ENCODE measurements at places on chromosomes 7 and 10. TPM values are rescaled to one million over a fixed set of nuclear protein-coding genes. Genes with fewer than 3 reads are reported as not detected.

GRCh38 chr7:129122751-129123509 is 21.6 kb upstream of the TSPAN33 start:
- no peak for DNase-seq

DNA sequence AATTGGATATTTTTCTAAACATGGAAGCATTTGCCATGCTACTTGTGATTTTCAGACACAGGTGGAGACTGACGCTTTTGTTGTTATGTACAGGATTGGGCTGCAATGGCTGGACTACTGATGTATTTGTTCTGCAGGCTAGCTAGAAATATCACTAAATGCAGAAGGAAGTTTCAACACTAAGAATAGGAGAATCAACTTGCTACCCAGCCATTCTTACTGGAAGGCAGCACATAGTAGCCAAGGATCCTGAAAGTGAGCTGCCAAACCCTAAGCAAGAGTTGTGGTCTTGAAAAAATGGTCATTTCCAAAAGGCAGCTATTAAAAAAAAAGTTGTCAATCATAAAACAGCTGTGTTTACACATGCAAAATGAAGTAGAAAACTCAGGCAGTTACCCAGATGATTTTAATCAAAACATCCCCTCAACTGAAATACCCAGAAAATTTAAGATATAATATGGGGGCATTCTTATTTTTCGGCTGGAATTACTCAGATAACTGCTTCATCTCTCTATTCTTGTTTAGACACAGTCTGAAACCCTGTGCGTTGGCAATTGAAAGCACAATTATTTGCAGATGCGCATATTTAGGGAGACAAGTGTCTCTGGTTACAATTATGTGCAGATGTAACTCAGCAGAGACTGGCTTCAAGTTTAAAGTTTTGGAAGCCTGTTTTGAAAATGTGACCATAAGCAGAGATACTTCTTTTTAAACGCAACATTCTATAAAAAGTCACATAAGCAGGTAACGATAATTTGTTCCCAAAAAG is 31.2 kb downstream of the GFRA1 start:
- DNase-seq: no peak

GRCh38 chr10:77835669-77836086 is 90.9 kb downstream of the DLG5 start:
- no peak for DNase-seq

CC2D2B gene
- 0.86 TPM for total RNA-seq

GRCh38 chr10:64071218-64071617 is 550.0 kb downstream of the REEP3 start:
- DNase-seq: no peak

CYP3A5 gene
- total RNA-seq: under 0.01 TPM

- DNase-seq: peak; percentile 6
These were observed 59.4 kb downstream of the CUZD1 start for GRCh38 chr10:122786269-122786668.

GRCh38 chr7:90690159-90690858 is 94.2 kb downstream of the CDK14 start:
- no peak for DNase-seq

DNA sequence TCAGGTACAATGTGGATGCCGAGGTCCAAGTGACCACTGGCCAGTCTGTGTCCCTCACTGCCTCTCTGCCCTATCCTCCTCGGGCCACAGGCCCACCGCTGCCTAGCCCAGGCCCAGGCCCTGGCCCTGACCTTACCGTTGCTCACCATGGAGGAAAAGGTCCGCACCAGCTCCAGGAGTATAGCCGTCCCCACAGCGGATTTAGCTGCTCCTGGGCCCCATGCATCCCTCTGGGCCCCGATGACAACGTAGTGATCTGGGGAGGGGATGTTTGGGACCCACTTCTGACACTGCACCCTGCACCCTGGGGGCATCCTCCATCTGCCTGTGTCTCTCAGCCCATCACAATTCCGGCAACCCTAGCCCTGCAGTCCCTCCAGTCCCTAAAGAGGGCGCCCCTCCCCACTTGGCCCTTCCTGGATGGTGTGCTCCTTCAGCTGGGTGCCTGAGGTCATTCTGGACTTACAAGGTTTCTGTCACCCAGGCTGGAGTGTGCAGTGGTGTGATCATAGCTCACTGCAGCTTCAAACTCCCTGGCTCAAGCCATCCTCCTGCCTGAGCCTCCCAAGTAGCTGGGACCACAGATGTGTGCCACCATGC is 12.1 kb downstream of the TFR2 start:
- peak; percentile 25 for DNase-seq

DNA sequence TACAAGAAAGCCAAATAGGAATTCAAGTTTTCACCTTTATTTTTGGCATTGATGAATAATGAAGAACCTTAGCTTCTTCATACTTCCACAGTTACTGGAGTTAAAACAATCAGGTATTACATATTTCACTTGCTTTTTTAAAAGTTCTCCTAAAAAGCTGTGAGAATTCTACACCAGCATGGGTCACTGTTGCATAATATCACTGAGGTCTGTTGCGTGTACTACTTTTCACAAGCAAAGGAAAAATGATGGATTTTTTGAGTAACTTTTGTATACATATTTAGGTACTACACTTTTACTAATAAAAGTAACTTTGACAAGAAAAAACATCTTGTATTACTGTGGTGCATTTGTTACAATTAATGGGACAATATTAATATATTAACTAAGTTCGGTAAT is 15.2 kb downstream of the FAM24B start:
- peak; percentile 30 for DNase-seq

- DNase-seq: peak; percentile 90
These were observed 67.1 kb downstream of the CUBN start for GRCh38 chr10:17062493-17062892.

GRCh38 chr7:74235518-74236268 is 18.5 kb downstream of the RFC2 start:
- peak; percentile 85 for DNase-seq

DNA sequence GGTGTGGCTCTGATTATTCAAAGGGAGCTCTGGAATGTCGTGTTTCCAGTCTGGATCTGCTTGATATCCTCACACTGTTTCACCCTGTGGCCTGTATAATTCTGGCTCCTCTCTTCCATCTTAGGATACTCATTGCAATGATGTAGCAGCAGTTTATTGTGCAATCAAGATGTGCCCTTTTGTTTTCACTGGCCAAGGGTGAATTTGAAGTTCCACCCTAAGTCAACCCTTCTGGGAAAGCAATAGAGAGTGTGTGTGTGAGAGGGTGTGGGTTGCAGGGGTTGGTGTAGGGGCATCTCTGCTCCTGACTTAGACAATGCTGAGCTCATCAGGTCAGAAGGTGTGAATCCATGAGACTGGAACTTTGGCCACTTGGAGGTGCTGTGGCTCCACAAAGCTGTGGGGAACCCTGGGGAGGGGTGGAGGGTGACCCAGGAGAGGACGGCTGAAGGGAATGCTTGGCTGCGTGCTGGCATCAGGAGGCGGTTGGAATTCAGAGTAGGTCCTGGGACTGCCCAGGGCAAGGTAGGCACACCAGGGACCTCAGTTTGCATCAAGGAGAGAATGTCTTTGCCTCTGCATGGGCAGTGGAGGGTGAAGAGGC is 118.0 kb upstream of the PRSS58 start:
- DNase-seq: no peak

- DNase-seq: no peak
These were observed 5.0 kb upstream of the ATXN7L1 start for GRCh38 chr7:105881439-105881838.

MET gene
- 23.8 TPM for total RNA-seq

DNA sequence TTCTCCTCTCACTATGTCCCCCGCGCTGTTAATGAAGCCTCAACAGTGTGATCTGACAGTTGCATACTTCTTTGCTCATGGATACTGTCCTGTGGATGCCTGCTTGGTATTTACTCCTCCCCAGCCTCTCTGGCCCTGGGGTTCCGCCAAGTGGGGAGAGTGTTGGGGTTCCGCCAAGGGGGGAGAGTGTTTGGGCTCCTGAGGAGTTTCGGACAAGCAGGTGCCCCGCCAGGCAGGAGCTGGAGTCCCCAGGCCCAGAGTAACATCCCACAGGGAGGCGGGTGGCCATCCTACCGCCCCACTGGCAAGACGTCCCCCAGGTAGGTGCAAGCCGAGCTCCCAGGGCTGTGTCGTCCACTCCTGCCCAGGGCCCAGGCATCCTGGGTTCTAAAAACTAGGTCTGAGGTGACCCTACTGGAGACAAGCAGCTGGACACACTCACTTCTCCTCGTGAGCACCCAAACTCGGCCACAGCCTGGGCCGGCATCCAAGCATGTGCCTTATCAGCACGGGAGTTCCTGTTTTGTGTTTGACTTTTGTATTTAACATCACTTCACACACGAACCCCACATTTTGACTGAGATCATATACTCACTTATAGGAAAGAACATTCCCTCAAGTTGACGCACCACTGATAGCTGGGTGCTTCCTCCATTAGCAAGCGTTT is 34.2 kb downstream of the CAMK2B start:
- peak; percentile 95 for DNase-seq

GRCh38 chr10:120011359-120012130 is 119.0 kb downstream of the SEC23IP start:
- DNase-seq: no peak

GRCh38 chr10:47364366-47364765 is 16.2 kb downstream of the RBP3 start:
- no peak for DNase-seq

GRCh38 chr10:135132-135600 is at the start of gene ZMYND11:
TSS of gene ZMYND11 (plus strand) at chr10:135455. CDS start at chr10:180013, 44,558 bp downstream.
- DNase-seq: peak; percentile 64

GSDME gene
- total RNA-seq: 46.4 TPM

GRCh38 chr10:21518641-21519396 is 6.7 kb downstream of the SKIDA1 start:
- DNase-seq: no peak

- DNase-seq: peak; percentile 18
These were observed 177.1 kb upstream of the TRIM24 start for GRCh38 chr7:138282997-138283396.

PLA2G12B gene
- total RNA-seq: not detected

- no peak for DNase-seq
These were observed 121.5 kb downstream of the TWIST1 start for GRCh38 chr7:18995811-18996426.

GLI3 gene
- 4.3 TPM for total RNA-seq

DNA sequence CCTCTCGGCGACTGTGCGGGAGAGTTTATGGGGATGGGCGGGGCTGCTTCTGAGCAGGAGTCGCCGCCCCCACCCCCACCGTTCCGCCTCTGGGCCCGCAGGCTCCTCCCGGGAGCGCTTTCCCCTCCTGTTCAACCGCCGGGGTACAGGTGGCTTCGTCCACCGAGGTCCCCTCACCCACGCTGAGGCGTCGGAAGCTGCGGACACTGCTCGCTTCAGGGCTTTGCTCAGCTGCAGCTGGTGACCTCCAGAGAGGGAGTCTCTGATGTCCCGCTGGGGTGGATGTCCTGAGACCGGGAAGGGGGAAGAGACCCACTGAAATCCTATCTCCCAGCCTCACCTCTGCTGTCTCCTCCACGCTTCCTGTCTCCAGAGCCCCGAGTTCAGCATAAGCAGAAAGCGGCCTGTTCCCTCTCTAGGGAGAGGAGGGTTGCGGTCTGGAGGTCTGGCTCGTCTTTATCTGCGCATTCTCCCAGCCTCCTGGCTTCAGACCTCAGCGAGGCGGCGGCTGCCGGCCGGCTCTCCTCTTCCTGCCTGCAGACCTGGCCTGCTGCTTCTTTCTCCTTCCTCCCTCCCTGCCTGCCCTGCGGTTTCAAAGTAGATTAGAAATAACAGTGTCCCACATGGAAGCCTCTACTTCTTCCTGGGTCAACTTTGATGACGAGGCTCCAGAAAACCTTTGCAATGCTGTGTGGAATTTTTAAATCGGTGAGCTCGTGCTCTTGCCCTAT is 1.8 kb downstream of the CYP2E1 start:
- DNase-seq: peak; percentile 17

PTF1A gene
- not detected for total RNA-seq

SMNDC1 gene
- 6.8 TPM for total RNA-seq

DNA sequence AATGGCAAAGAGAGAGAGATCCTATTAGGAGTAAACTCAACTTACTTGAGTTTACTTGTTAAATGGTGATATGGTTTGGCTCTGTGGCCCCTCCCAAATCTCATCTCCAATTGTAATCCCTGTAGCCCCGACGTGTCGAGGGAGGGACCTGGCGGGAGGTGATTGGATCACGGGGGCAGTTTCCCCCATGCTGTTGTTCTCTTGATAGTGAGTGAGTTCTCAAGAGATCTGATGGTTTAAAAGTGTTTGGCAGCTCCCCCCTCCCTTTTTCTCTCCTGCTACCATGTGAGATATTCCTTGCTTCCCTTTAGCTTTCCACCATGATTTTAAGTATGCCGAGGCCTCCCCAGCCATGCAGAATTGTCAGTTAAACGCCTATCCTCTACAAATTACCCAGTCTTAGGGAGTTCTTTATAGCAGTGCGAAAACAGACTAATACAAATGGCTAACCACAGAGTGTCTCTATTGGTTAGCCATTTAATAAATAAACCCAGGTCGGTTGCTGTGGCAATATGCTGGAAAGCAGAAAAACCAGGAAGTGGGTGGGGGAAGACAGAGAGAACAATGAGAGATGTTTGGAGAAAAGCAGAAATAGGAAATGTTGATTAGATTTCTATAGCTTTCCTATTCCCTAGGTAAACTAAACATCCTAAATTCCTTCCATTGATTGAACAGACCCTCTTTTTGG is 3.0 kb upstream of the STMP1 start:
- no peak for DNase-seq

ABCB1 gene
- total RNA-seq: 0.97 TPM

SVOPL gene
- not detected for total RNA-seq

DNA sequence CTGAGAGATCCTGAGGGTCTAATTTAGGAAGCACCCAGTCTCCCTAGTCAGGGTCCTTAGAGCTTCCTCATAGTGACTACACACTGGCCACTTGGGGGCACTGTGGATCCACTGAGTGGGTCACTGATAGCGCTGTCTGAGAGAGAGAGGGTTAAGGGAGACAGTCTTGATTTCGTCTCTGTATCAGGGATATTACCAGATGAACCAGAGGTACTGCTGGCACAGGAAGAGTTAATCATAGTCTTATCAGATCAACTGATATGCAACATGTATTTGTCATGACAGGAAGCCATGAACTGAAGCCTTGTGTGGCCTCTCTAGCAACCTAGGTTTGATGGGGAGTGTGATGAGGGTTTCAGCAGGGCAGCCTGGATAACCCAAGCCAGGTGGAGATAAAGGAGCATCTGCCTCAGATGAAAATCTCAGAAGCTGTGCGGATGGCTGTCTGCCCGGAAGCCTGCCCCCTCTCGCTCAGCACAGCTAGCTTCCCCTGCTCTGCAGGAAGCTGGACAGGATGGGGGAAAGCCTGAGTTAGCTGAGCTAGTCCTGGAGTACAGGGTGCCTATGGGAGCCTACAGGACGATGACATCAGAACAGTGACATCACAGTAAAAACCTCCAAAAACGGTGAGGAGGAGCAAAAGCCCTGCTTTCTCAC is 214.0 kb upstream of the PRSS1 start:
- peak; percentile 86 for DNase-seq

WNT16 gene
- 0.32 TPM for total RNA-seq

DNA sequence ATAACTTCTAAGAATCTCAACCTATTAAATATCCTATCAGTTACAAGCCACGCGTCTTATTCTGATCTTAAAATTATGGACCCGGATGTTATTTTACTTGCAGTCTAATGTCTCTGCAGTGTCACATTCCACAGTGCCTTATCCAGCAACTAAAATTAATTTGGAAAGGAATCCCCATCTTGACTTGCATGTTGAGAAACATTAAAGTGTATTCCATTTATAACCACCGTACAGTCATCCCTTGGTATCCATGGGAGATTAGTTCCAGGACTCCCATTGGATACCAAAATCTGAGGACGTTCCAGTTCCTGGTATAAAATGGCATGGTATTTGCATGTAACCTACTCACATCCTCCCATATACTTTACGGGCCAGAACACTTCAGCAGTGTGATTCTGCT is 194.7 kb downstream of the ARHGAP21 start:
- DNase-seq: no peak

All from fibroblast of villous mesenchyme (primary cell).